ENCODE measurements at places on chromosomes 1 and 21. TPM values are rescaled to one million over a fixed set of nuclear protein-coding genes. Genes with fewer than 3 reads are reported as not detected.

DNA sequence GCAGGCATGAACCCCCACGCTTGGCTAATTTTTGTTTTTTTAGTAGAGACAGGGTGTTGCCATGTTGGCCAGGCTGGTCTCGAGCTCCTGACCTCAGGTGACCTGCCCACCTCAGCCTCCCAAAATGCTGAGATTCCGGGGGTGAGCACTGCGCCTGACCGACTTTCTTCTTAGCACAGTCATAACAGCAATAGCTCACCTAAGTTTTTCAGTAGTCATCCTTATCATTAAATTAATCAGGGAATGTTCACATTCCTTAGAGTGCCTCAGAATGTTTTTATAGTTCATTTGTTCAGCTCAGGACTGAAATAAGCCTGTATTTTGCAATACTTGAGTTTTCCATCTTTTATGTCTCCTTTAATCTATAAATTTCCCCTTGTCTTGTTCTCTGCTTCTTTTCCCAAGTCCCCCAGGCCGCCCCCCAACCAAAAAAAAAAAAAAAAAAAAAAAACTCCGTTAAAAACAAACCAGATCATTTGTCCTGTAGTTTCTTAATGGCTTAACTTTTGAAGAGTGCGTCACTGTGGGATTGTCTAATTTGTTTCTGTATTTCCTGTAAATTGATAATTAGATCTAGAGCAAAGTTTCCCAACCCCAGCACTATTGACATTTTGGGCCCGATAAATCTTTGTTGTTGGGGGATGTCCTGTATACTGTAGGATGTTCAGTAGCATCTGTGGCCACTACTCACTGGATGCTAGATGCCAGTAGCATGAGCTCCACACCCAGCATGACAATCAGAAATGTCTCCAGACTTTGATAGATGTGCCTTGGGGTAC, 120.7 kb downstream of the ITSN1 start:
- H3K4me1 ChIP-seq = peaks cover 3% of the 10 kb centered on the region
- H3K4me3 ChIP-seq = no peak overlapping the region
- H3K27me3 ChIP-seq = no peaks in the 10 kb centered on the region
- H3K27ac ChIP-seq = no peak overlapping the region

DNA sequence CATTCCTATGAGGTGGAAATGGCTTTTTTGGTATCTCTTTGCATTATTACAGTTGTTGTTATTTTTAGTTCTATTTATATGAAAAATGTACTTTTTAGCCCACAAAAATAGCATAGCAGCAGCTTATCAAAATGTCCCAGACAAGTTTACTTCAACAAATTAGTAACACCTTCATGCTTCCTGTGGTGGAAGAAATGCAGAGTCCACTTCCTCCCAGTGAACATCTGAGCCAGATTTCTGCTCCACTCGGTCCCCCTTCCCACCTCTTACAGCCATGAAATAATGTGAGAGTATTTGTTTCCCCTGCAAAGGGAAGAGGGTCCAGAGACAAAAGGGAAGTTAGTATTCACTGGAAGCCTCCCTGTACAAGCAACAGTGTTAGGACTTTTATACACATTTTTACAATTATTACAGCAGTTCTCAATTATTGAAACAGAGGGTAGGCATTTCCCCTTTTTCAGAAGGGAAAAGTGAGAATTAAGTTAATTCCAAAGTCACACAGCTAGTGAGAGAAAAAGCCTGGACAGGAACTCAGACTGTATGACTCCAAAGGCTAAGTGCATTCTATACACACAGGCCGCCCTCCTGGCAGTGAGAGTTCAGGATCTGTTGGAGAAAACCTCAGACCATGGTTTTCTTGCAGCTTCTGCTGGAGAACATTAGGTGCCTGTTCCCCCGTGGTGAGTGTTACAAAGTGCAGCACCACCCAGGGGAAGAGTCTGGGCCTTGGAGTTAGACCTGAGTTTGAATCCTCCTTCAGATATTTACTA, 126.5 kb downstream of the PBX1 start:
- H3K27ac ChIP-seq = no peak overlapping the region
- DNase-seq = no peak
- no peak overlapping the region for H3K4me3 ChIP-seq
- H3K27me3 ChIP-seq = no peaks in the 10 kb centered on the region
- peaks cover 3% of the 10 kb centered on the region for H3K4me1 ChIP-seq
- peaks cover 26% of the 10 kb centered on the region for H3K36me3 ChIP-seq

DNA sequence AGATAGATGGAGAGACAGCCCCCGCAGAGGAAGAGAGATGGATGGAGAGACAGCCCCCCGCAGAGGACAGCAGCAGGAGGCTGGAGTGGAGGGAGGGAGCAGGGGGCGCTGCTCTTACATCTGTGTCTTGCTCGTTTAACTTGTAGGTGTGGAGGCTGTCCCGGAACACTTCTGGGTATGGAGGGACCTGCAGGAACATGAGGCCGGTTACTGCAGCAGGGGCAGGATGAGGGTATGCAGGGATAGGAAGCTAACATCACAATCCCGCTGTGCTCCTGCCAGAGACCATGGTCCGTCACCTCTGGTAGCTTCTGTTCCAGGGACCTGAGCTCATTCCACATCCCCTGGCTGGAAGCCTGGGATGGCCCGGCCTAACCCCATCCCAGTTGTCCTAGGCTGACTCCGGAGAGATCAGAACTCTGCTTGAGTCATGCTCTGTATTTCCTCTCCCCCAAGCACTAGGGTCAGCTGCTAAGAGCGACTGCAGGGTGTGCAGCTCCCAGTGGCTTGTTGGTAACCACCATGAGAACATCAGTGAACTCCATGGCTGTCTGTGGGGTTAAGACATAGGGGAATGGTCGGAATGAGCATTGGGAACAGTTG, 36.7 kb upstream of the GOLT1A start:
- H3K4me1 ChIP-seq = peaks cover 11% of the 10 kb centered on the region
- H3K27me3 ChIP-seq = no peaks in the 10 kb centered on the region
- no peak overlapping the region for H3K4me3 ChIP-seq
- DNase-seq = no peak
- no peak overlapping the region for H3K27ac ChIP-seq

Gene PADI1
- 0.20 TPM for total RNA-seq

Gene LAMC1
- 96.2 TPM for total RNA-seq

DNA sequence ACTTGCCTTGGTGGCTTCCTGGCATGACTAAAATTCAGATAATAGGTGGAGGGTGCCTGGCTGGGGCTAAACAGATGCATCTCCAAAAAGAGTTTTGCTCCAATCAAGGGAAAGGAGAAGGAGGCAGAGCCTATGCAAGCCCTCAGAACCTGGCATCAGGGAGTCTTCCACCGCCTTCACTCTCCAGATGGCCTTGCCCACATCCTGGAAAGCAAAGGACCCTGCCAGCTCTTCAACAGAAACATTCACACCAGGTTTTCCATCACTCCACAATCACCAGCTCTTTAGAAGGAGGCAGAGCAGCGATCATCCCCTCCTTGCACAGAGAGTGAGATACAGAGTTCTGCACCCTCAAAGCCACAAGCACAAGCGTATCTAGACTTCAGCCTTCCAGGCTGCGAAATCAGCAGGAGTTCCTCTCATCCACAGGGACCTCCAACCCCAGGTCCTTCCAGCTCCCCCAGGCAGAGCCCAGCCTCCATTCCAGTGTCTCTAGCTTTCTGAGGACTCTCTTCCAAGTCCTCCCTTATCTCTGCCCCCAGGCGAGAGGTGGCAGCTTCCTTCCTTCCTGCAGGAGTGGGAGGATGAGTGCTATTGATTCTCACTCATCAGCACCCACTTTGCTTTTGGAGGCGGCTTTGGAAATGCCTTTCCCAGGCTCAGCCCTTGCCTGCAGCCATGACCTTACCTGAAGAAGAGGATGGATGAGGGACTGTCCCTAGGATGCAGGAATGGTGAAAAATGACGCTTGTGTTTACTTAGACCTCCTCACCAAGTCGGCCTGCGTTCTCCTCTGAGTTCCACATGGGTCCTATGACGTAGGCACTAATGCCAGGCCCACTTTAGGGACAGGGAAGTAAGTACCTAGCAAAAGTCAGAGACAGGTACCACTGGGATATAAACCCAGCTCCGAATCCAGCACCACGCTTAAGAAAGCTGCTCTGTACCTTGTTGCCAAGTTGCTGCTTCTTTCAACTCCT, 75.4 kb downstream of the RIPK4 start:
- no peak overlapping the region for H3K27ac ChIP-seq
- no peak for DNase-seq
- no peaks in the 10 kb centered on the region for H3K4me1 ChIP-seq
- no peaks in the 10 kb centered on the region for H3K36me3 ChIP-seq

DNA sequence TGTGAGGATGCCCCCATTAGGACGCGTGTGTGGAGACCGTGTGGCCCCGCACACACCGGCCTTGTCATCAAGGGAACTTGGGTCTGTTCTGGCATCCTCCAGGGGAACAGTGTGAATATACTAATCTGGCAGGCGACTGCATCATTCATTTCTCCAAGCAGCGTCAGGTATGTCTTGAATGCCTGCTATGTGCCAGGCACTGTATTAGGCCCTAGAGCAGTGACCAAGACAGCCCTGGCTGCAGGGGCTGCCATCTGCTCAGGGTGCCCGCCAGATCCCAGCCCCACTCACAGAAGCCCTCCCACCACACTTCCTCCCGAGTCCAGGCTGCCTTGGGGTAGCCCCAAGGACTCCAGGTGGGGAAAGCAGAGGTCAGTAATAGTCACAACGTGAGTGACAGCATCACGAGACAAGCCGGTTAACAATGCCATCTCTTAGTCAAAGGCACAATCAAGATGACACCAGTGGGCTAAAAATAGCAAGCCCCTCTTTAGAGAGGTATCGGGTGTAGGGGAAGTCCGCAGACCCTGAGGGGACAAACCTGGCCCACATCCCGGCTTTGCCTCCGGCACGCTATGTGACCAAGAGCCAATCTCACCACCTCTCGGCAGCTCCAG, 7.5 kb upstream of the LAPTM5 start:
- H3K36me3 ChIP-seq = peaks cover 4% of the 10 kb centered on the region
- no peak overlapping the region for H3K27ac ChIP-seq
- no peaks in the 10 kb centered on the region for H3K4me1 ChIP-seq
- H3K27me3 ChIP-seq = no peaks in the 10 kb centered on the region
- H3K4me3 ChIP-seq = no peak overlapping the region

GRCh38 chr21:45571641-45572040, 29.4 kb upstream of the SLC19A1 start:
- H3K4me1 ChIP-seq = peaks cover 4% of the 10 kb centered on the region
- H3K27me3 ChIP-seq = no peaks in the 10 kb centered on the region
- peak; percentile 4 for DNase-seq
- H3K27ac ChIP-seq = no peak overlapping the region
- H3K4me3 ChIP-seq = no peak overlapping the region
- H3K36me3 ChIP-seq = no peaks in the 10 kb centered on the region

- H3K27ac ChIP-seq = no peak overlapping the region
- H3K36me3 ChIP-seq = peaks cover 21% of the 10 kb centered on the region
- DNase-seq = no peak
- peak overlapping the region; percentile 17 for H3K4me3 ChIP-seq
- H3K27me3 ChIP-seq = peaks cover 2% of the 10 kb centered on the region
Measured at GRCh38 chr1:32337855-32338636, 2.0 kb upstream of the MARCKSL1 start.

DNA sequence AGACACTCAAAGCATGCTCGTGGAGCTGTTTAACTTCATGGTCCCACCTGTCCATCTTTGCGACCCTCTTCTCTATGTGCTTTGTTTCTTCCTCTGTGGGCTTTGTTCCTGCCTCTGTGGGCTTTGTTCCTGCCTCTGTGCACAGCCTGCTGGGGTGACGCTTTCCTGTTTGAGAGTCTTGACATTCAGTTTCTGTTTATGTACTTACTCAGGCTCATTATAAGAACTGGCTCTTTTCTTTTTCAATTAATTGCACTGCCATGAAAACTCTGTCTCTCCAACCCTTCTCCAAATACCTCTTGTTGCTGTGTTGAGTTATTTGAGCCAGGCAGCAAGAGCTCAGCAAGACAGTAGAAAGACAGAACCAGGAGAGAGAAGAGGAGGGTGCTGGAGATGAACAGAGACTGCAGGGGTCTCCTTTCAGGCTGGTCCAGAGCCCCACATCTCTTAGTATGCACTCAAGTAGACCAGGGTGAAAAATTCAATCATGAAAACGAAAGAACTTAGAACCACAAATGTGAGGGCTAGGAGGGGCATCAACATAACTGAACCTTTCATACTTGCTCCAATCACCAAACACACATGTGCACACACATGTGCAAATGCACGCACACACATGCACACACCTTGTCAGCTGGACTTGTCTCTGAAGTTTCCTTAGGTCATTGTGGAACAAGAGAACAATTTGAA, 88.3 kb upstream of the SGIP1 start:
- no peak for DNase-seq
- H3K4me1 ChIP-seq = no peaks in the 10 kb centered on the region
- H3K27me3 ChIP-seq = no peaks in the 10 kb centered on the region
- no peaks in the 10 kb centered on the region for H3K36me3 ChIP-seq

GRCh38 chr1:167900907-167901306, 13.0 kb downstream of the ADCY10 start:
- H3K4me1 ChIP-seq = no peaks in the 10 kb centered on the region
- H3K4me3 ChIP-seq = no peak overlapping the region
- no peaks in the 10 kb centered on the region for H3K36me3 ChIP-seq

GRCh38 chr1:110428946-110429345, 21.5 kb upstream of the LAMTOR5 start:
- no peaks in the 10 kb centered on the region for H3K4me1 ChIP-seq
- no peak overlapping the region for H3K4me3 ChIP-seq
- no peak for DNase-seq
- no peaks in the 10 kb centered on the region for H3K36me3 ChIP-seq

GRCh38 chr1:218510153-218510772, 165.1 kb downstream of the TGFB2 start:
- no peak for DNase-seq
- no peaks in the 10 kb centered on the region for H3K4me1 ChIP-seq
- H3K4me3 ChIP-seq = no peak overlapping the region
- H3K36me3 ChIP-seq = peaks cover 51% of the 10 kb centered on the region

- no peaks in the 10 kb centered on the region for H3K36me3 ChIP-seq
- H3K4me3 ChIP-seq = no peak overlapping the region
- H3K27ac ChIP-seq = no peak overlapping the region
- H3K4me1 ChIP-seq = no peaks in the 10 kb centered on the region
Measured at GRCh38 chr21:25126564-25126963, 480.7 kb downstream of the MRPL39 start.

GRCh38 chr1:230204842-230205241, 137.8 kb downstream of the GALNT2 start:
- H3K36me3 ChIP-seq = peaks cover 4% of the 10 kb centered on the region
- no peak overlapping the region for H3K4me3 ChIP-seq
- no peaks in the 10 kb centered on the region for H3K27me3 ChIP-seq
- H3K4me1 ChIP-seq = no peaks in the 10 kb centered on the region

Gene B4GALT3
- 33.1 TPM for total RNA-seq

Gene SDHC
- total RNA-seq = 206 TPM

DNA sequence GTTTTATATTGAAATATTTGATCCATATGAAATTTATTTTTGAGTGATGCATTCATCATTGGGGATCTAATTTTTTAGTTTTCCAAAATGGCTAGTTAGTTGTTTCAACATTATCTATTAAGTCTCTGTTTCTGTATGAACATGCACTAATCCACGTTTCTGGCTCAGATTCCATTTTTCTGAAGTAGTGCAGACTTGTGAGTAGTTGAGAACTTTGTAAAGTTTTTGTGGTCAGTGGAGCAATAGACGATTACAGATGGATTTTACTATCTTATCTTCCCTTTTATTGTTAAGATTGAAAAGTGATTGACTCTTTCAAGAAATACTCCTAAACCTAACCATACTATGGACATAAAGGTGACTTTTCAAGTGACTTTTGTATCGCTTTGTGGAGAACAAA, 16.7 kb downstream of the SOAT1 start:
- no peak overlapping the region for H3K4me3 ChIP-seq
- H3K27ac ChIP-seq = no peak overlapping the region
- H3K4me1 ChIP-seq = no peaks in the 10 kb centered on the region
- no peaks in the 10 kb centered on the region for H3K36me3 ChIP-seq

Gene RNF223
- not detected for total RNA-seq

- DNase-seq = no peak
- H3K36me3 ChIP-seq = no peaks in the 10 kb centered on the region
Measured at GRCh38 chr21:40152476-40152875, 285.2 kb downstream of the PCP4 start.

Gene ELAPOR1
- total RNA-seq = 1.1 TPM
